ENCODE measurements at places on chromosomes 6 and 20.

GRCh38 chr6:101241442-101241841, 152.1 kb upstream of the GRIK2 start:
- DNase-seq: no peak

DNA sequence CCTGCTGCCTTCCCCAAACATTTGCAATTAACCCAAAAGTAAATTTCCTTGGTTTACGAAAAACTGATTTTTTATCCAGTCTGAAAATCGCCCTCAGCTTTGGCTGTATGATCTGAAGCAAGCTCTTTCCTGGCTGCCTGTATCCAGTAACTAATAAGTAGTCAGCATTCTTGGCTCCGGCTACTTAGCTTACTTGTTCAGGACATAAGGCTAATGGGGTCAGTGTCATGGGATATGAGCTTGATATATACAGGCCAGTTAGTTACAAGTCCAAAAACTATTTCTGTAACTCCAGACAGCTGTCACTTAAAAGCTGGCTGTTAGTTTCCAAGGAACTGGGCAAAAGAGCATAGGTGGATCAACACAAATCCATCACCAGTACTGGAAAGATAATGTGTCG, 56.2 kb downstream of the KHDC1L start:
- no peak for DNase-seq

- DNase-seq: no peak
These were observed 57.0 kb upstream of the CARMIL1 start for GRCh38 chr6:25222006-25222678.

DNA sequence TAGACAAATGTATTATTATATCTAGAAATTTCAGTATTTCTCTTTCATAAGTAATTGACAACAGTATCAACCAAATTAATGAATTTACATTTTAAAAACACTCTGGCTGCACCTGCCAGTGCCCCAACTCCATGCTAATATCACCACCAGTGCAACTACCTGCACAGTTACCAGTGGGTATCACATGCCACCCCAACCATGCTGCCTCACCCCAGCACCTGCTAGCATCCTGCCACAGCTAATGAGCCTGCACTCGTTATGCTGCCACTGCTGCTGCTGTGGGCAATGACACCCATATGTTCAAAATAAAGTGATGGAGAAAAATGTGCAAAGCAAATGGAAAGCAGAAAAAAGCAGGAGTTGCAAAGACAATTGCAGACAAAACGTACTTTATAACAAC, 855.9 kb upstream of the MANEA start:
- DNase-seq: no peak

DNA sequence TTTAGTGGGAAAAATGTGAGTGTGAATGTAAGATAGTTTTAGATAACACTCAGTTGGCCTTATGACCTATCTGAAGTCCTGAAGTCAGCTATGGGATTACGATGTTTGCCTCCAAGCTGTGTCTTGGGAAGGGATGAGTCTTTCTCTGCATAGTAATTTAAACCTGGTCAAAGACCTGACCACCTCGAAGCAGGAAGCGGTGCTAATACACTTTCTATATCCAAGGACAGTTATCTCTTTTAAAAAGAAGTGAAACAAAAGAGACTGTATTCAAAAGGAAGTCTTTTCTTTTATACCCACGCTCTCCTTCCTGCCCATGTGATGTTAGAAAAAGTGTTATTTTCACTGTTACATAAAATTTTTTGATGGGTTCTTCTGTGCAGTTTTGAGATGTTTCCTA, 94.9 kb downstream of the JARID2 start:
- no peak for DNase-seq

Data from HTR-8/SVneo (cell line).